ENCODE measurements at places on chromosomes 12 and 14.

DNA sequence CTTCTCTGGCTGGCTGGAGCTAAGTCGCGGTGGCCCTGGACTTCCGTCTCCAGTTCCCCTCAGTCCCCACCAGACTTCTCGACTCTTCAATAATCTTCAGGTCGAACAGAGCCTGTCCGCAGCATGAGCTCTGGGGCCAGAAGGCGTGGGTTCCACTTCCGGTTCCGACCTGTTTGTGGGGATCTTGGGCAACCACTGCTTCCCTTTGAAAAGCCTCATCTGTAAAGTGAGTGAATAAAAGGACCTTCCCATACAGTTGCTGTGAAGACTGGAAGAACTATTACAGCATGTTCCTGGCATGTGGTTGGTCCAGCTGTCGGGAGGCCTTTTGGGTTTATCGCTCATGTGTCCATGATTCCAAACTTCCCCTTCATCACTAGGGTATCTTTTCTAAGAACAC, 19.4 kb downstream of the ADGRD1 start:
- no peak for DNase-seq

DNA sequence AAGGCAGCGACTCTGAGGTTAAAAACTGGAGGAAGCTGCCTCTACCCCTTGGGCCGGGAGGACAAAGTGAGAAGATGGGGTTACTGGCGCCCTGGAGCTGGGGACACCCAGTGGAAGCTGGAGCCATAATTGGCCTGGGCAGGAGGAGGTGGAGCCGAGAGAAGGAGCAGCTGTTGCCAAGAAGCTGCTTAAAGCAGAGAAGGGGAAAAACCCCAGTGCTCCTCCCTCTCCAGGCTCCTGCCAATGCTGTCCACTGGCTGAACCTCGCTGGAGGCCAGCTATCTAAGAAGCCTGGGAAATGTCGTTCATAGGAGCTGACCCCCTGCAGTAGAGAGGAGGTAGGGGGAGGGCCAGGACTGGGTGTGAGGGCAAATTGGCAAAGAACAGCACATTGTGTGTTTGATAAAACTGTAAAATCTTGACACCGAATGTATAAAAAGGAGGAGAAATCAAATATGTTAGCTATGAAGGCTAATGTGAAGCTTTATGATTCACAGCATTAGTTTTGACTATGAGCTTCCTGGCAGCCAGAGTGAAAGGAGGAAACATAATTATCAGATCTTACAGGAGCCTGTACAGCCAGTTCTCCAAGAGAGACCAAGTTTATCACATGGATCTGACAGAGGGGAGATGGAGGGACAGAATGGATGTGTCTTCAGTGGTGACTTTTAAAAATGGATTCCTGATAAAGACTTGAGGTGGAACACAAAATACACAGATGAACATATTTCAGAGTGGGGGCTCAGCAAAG, 9.5 kb downstream of the HHIPL1 start:
- DNase-seq, result no peak

GRCh38 chr14:49396801-49397200, 189.4 kb downstream of the RPS29 start:
- DNase-seq, result no peak

- no peak for DNase-seq
Observed at GRCh38 chr14:63428486-63428885, 109.8 kb upstream of the GPHB5 start.

- DNase-seq, result no peak
Observed at GRCh38 chr12:77388445-77389265, 323.3 kb upstream of the E2F7 start.

GRCh38 chr14:61582815-61583214, 112.5 kb upstream of the HIF1A start:
- no peak for DNase-seq

All from occipital lobe (tissue), 3 donors.